AG08395 (cell line): ENCODE measurements at places on chromosomes 7 and 10.

- DNase-seq = no peak
Observed at GRCh38 chr10:132912713-132913558, 29.4 kb downstream of the CFAP46 start.

DNA sequence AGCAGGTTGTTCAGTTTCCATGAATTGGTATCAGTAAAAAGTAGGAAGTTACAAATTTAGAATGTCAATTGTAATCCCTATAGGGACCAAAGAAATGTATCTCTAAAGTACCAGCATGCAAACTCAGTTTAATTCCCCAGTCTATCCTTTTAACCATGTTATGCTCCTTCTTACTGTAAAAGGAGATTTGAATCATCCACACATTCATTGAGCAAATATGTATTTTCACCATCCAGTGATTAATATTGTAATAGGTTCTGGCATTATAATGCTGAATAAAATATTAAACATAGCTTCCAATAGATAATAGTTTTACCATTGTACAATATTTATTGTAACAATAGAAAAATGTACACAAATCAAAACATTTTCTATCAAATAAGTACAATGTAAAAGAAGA lies 228.2 kb upstream of the SEMA3A start:
- DNase-seq = no peak

DNA sequence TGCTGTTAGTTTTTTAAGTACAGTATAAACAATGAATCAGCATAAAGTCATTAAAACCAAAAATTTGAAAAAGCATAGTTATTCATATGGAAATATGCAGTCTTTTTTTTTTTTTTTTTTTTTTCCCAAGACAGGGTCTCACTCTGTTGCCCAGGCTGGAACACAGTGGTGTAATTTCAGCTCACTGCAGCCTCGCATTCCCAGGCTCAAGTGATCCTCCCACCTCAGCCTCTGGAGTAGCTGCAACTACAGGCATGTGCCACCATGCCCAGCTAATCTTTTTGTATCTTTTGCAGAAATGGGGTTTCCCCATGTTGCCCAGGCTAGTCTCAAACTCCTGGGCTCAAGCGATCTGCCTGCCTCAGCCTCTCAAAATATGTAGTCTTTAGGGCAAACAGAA lies 182.0 kb downstream of the SEMA3E start:
- DNase-seq = no peak

DNA sequence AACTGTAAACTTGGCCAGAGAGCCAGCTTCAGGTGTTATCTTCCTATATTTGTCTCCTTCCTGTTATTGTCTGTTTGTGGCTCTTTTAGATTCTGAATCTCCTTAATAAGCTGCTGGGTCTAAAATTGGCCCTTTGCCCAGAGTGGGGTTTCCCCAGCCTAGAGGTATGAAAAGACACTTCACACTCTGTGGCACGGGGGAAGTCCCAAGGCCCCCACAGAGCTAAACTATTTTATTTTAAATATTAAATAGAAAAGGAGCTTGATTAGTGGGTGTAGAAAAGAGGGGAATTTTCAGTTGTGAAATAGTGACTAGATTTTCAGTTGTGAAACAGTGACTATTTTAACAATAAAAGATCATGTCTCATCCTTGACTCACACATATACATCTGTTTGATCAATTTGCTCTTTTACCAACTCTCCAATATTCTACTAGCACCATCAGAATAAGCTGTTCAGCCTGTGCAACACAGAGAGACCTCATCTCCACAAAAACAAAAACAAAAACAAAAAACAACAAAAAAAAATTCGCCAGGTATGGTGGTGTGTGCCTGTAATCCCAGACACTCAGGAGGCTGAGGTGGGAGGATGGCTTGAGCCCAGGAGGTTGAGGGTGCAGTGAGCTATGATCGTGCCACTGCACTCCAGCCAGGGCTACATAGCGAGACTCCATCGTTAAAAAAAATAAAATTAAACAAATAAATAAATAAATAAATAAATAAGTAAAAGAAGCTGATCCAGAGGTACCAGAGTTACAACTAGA lies 24.9 kb upstream of the ADO start:
- peak; percentile 5 for DNase-seq

GRCh38 chr7:90078921-90079320 lies 75.3 kb upstream of the STEAP1 start:
- no peak for DNase-seq

GRCh38 chr10:60043561-60044241 lies 137.3 kb upstream of the CCDC6 start:
- peak; percentile 3 for DNase-seq

GRCh38 chr10:92200564-92200963 lies 90.3 kb downstream of the CPEB3 start:
- DNase-seq = no peak

- DNase-seq = no peak
Observed at GRCh38 chr10:131206111-131206995, 105.2 kb downstream of the TCERG1L start.

DNA sequence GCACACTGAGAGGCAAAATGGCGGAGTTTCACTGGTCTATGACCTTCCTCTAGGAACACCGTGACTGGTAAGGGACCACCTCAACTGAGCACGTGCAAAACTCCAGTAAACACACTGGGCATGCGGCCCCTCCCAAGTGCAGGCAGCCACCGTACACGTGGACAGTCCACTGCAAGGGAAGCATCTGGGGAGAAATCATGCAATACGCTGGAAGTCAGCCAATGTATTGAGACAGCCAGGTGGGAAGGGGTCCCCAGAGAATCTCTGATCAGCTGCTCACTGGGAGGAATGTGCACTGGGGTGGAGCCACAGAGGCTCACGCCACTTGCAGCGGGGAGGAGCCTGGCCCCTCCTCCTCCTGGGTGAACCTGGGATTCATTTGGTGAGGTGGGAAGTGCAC lies 49.3 kb downstream of the CFAP46 start:
- DNase-seq = no peak
